ENCODE measurements at places on chromosomes 7 and 10. TPM values are rescaled to one million over a fixed set of nuclear protein-coding genes. Genes with fewer than 3 reads are reported as not detected.

DNA sequence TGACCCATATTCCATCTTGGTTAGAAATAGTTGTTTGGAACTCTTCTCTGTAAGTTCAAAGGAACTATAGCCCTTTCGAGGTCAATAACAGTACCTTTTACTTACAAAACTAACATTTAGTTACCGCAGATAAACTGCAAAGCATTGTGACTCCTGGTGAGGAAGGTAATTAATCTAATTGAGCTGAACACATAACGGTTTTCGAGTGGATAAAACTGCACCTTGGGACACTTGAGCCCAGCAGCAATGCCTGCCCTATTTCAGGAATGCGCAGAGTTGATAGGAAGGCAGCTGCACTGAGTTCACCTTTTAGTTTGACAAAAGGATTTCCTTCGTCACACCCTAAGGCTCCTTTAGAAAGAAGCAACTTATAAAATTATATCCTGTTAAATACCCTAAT is 75.4 kb downstream of the JAZF1 start:
- H3K36me3 ChIP-seq = no peaks in the 10 kb centered on the region
- no peak for DNase-seq
- no peaks in the 10 kb centered on the region for H3K27me3 ChIP-seq
- no peak overlapping the region for H3K27ac ChIP-seq

Gene MBL2
- total RNA-seq = not detected

Gene PALD1
- total RNA-seq = 0.08 TPM

DNA sequence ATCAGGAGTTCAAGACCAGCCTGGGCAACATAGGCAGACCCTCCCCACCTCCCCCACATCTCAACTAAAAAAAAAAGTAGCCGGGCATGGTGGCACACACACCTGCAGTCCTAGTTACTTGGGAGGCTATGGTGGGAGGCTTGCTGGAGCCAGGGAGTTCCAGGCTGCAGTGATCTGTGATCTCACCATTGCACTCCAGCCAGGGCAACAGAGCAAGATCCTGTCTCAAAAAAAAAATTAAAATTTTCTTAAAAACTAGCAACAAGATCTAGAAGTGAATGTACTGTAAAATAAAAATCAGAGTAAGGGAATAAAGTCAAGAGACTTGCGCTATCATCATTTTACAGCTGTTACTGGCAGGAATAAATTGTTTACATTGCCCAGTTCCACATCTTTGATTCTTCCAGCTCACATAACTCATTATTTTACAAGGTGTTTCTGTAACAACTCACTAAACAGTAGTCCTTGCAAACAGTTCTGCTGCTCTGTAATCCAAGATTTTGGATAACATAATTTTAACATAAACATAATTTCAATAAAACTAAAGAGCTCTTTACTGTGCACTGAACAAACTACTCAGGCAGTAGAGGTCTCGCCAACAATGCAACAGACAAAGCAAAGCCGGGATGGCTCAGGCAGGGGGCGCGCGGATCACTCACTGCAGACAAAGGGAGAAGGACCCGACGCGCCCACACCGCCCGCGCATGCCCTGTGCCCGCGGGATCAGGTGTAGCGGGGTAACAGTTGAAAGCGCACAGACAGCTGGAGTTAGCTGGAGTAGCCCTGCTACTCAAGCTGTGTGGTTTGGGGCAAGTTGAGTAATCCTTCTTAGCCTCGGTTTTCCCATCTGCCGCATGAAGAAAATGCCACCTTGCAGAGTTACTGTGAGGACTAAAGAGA is 73.3 kb upstream of the NFE2L3 start:
- peak; percentile 73 for DNase-seq
- H3K4me3 ChIP-seq = no peak overlapping the region
- H3K27me3 ChIP-seq = peaks cover 71% of the 10 kb centered on the region
- H3K27ac ChIP-seq = no peak overlapping the region
- H3K4me1 ChIP-seq = peaks cover 5% of the 10 kb centered on the region

DNA sequence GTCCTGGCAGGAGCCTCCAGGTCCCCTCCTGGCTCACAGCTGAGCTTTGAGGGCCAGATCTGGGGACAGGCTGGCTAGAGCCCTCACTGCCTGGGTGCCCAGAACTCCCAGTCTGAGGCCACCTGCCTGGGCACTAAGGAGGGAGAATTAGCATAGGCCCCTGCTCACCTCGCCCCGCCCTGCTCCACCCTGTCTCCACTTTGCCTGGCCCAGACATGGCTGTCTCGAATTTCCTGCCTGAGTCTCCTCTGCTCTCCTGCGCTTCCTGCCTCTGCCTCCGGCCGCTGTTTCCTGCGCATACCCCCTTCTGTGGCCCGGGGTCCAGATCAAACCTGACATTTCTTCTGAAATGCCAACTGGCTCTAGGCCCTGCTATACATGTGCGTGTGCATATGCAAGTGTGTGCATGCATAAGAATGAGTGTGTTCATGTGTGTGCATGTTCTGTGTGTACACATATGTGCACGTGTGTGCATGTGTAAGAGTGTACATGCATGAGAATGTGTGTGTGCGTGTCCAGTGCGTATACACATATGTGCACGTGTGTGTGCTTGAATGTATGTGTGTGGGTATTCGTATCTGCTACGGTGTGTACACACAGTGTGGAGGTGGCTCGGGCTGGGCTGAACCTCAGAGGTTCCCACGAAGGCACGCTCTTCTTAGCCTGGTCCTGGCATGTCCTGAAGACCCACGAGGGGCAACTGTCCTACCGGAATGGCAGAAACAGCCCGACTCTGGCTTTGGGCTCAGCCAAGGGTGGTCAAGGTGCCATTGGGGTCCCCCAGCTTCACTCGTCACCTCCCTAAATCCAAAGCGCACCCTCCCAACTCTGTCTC is 64.9 kb downstream of the MYL10 start:
- peaks cover 5% of the 10 kb centered on the region for H3K4me1 ChIP-seq
- H3K4me3 ChIP-seq = no peak overlapping the region
- no peak overlapping the region for H3K27ac ChIP-seq
- H3K36me3 ChIP-seq = no peaks in the 10 kb centered on the region

GRCh38 chr10:100890141-100890672 is 22.6 kb upstream of the SLF2 start:
- H3K4me3 ChIP-seq = no peak overlapping the region
- no peak overlapping the region for H3K27ac ChIP-seq
- no peak for DNase-seq
- H3K27me3 ChIP-seq = peaks cover 34% of the 10 kb centered on the region
- H3K36me3 ChIP-seq = no peaks in the 10 kb centered on the region
